ENCODE measurements at places on chromosomes 5 and 9.

DNA sequence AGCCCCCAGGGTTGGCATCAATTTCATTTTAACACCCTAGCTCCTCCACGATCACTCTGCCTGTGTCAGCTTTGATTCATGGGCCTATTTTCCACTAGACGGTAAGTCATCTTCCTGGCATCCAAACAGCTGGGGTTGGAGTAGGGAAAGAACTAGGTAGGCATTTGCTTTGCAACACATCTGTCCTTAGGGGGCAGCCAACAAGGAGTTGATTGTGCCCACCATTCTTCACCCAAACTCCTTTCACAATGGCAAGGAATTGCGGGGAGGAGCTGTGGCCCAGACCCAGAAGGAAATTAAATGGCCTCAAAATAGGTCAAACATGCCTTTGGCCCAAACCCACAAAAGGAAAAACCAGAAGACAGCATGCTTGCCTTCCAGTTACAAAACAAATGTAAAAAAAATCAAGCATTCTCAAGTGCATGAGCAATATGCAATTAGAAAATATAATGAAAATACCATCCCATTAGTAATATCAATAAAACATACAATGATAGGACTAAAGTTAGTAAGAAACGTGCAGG is 71.8 kb downstream of the NRG2 start:
- no peak for DNase-seq

GRCh38 chr5:140402258-140403074 is 833 bp downstream of the ANKHD1 start:
- peak; percentile 14 for DNase-seq

DNA sequence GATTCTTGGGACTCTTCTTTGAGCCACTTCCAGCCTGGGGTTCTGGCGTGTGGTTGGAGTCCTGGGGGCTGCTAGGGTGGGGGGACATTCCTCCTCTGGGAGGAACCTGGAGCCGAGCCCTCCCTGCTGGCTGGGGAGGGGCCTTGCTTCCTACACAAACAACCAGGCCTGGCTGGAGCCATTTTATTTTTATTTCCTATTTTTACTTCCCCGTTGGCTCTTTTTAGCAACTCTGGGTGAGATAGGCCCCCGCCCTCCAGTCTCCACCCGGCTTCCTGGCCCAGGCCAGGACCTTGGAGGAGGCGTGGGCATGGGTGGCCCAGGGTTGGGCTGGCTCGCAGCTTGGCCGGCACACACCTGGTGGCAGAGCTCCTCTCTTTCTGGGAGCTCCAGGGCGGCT is 15.1 kb downstream of the RXRA start:
- no peak for DNase-seq

DNA sequence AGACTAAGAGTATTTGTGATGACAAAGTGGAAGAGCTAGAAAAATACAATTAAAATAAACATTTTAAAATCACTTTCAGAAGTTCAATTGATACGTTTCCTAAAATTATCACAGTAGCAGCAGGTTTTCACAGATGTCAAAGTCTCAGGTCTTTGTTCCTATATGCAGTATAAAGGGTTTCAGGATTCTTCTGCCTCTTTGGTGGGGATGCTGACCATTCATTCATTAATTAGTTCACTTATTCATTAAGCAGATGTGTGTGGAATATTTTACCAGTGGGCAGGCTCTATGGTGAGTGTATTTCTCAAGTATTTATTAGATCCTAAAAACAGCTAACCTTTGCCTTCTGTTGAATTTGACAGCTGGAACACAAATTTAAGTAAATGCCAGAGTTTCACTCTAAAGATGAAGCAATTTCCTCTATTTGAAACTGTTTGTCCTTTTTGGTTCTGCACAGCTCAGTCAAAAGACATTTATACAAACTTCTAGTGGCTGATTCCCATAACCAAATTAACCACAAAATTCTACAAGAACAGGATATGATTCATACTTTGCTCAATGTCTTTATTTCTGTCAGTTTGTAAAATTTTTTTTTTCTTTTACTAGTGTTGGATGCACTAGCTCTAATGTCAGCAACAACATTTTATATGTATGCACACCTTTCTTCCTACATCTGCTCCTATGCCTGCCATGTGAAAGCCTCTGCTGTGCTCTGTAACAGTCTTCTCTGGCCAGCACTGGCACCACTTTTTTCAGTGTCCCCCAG is 75.9 kb upstream of the PRR16 start:
- no peak for DNase-seq

DNA sequence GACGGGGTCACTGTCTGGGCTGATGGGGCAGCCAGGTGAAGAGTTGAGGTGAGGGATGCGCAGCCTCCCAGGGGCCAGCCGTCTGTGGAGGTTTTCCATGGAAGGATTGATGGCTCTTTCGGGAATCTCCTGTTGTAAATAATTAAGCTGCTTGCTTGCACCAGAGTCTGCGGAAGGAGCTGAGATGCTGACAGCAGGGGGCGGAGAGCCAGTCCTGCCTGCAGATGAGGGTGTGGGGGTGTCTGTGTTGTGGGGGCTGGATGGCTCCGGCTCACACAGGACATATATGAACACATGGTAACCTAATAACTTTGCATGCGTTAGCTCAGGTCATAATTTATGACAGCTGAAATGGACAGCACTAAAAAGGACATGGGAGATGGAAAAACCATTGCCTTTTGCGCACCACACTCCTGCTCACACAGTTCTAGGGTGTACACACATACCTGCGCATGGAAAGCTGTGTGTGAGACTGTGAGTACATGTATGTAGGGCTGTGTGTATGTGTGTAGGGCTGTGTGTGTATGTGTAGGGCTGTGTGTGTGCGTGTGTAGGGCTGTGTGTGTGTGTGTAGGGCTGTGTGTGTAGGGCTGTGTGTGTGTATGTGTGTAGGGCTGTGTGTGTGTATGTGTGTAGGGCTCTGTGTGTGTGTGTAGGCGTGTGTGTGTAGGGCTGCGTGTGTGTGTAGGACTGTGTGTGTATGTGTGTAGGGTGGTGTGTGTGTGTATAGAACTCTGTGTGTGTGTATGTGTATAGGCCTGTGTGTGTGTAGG is 36.8 kb upstream of the SEMA4D start:
- no peak for DNase-seq

DNA sequence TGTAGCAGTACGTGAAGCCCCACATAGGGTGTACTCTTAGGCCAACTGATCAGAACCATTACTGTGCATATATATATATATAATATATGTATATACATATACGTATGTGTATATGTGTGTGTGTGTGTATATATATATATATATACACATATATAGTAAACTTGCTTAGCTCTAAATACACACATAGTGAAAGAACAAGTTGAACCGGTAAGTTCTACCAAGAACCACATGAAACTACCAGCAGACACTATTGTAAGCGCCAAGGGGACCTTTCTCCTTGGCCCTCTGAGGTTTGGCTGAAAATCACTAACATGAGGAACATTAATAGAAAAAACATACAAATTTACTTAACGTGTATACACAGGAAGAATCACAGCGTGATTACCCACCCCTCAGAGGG is 1.8 kb upstream of the TARS1 start:
- no peak for DNase-seq

GRCh38 chr5:96180684-96181435 is 219.2 kb upstream of the ELL2 start:
- DNase-seq, result no peak

- DNase-seq, result no peak
Observed at GRCh38 chr5:113447498-113448050, 12.8 kb upstream of the TSSK1B start.

GRCh38 chr9:35108461-35108860 is 5.5 kb upstream of the STOML2 start:
- DNase-seq, result no peak

- no peak for DNase-seq
Observed at GRCh38 chr5:15009420-15009819, 137.8 kb upstream of the ANKH start.

DNA sequence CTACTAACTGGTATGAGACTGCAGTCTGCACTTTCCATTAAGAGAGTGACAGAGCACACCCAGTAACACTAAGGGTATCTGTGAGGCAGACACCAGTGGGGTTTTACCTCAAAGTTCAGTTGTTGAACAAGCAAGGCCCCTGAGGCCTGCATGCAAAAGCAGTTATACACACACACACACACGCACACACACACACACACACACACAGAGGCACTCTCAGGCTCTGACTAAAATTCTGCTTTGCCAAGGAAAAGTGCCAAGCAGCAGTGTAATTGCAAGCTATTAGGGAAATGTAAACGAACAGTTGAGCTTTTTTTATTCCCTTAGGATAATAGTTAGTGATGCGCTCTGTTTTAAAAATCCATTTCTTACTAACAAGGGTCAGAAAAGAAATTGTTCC is 377.1 kb downstream of the SPOCK1 start:
- DNase-seq, result no peak

- DNase-seq, result no peak
Observed at GRCh38 chr5:96641368-96642280, 20.6 kb upstream of the CAST start.

- no peak for DNase-seq
Observed at GRCh38 chr5:17121776-17122175, 95.7 kb upstream of the BASP1 start.

DNA sequence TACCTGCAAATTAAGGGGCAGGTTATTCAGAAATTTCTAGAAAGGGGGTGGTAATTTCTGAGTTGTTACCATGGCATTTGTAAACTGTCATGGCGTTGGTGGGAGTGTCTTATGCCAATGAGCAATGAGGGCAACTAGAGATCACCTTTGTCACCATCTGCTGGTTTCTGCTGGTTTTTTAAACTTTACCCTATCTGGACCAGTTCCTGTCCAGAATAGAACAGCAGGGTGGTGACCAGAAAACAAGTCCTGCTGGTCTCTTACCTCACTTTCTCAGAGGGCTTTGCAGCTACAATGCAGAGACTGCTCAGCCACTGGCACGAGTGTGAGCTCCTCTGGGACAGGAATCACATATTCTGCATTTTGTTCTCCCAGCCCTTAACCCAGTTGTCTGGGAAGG is 51.4 kb downstream of the FAM114A2 start:
- no peak for DNase-seq

GRCh38 chr9:4510546-4511322 is 20.5 kb downstream of the SLC1A1 start:
- no peak for DNase-seq

GRCh38 chr9:8679371-8679822 is 879.8 kb upstream of the DMAC1 start:
- DNase-seq, result no peak

- DNase-seq, result no peak
Observed at GRCh38 chr5:137570070-137570469, 70.9 kb upstream of the SPOCK1 start.

DNA sequence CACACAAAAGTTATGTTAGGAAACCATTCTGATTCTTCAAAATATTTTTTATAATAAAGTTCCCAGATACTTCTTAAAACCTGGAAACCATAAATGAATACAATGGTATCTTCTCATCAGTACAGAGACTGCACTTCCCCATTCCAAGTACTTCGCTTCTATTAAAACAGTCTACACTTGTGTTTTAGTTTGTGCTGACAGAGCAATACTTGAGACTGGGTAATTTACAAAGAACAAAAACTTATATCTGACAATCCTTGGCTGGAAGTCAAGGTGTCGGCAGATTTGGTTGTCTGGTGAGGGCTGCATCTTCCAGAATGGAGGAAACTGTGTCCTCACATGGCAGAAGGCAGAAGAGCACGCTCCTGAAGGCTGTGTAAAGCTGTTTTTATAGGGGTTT is 70.1 kb downstream of the RFX3 start:
- DNase-seq, result no peak

DNA sequence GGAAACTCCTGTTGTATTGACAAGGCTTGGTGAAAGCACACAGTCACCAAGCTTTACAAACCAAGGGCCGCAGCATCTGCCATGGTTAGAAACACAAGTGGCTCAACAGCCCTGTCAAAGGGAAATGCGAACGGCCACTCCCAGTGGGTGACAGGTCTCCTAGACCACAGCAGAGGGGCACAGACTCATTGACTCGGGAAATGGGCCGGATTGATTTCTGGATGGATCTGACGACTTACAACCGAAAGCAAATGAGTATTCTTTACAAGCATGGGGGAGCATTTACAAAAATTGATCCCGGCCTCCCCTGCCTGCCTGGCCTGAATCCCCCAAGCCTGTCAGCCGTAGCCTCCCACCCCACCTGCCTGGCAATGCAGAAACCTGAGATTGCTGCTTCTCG is 48.2 kb downstream of the ADAMTS2 start:
- no peak for DNase-seq

GRCh38 chr9:105832096-105832710 is 137.9 kb downstream of the TMEM38B start:
- DNase-seq, result no peak

- DNase-seq, result no peak
Observed at GRCh38 chr5:75729321-75729720, 12.1 kb upstream of the POC5 start.

- no peak for DNase-seq
Observed at GRCh38 chr9:29069376-29069775, 1496.1 kb upstream of the C9orf72 start.

GRCh38 chr5:143019614-143020515 is 249.7 kb downstream of the ARHGAP26 start:
- DNase-seq, result no peak

- DNase-seq, result no peak
Observed at GRCh38 chr9:73348471-73348870, 196.8 kb downstream of the ANXA1 start.

DNA sequence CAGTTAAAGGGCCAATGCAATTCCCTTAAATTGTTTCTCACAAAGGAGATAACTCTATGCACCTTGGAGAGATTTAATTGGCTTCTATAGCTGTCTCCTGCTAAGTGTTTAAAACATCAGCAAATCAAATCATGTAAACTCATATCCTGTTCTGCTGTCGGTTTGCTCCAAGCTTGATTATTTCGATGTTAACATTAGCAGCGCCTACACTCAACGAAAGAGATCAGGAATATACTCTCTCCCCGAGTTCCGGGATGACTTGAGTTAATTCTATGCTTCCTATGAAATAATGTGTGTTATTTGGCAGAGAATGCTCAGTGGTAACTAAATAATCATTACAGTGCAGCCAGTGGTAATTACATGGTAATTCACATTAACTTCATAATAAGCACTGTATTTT is 338.6 kb downstream of the EBF1 start:
- no peak for DNase-seq

DNA sequence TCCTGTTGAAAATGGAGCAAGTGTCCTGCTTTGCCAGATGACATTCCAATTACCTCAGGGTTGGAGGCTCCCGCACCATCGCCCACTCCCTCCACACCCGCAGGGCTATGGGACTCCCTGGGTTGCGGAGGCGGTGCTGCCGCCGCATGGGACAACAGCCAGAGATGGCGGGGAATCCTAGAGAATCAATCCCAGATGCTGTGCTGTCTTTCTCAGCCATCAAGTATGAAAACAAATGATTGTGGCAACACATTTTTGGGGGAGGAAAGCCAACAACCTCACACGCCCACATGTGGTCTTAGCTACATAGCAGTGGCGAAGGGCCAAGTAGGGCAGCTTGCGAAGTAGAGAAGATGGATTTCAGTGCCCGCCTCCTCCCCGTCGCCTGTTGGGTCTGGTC is 46.7 kb downstream of the IL31RA start:
- DNase-seq, result no peak

DNA sequence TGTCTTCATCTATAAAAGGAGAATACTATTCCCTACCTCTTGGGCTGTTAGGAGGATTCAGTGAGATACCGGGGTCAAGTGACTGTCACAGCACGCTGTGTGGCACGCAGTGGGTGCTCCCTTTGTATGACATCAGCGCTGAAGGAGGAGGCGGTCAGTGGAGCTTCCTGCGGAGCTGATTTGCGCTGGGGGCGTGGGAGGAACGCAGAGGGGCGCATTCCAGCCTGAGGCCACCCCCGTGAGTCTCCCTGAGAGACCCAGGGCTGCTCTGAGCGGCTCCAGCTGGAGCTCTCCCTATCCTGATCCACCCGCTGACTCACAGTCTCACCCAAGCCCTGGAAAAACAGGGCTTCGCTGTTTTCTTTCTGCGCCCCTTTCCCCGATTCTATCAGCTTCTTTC is 24.3 kb upstream of the NEURL1B start:
- no peak for DNase-seq

- no peak for DNase-seq
Observed at GRCh38 chr5:140341591-140341990, 4.8 kb downstream of the HBEGF start.

Data from CD4-positive, alpha-beta T cell (primary cell).